Tracheal epithelial cell (primary cell): ENCODE measurements at places on chromosomes 1 and 21. TPM values are rescaled to one million over a fixed set of nuclear protein-coding genes. Genes with fewer than 3 reads are reported as not detected.

The PLA2G2F gene
- 0.24 TPM in 1 of 2 replicates, not detected in the other for total RNA-seq

The PTAFR gene
- 7.5 and 8.7 TPM in 2 replicates for total RNA-seq

The PGBD5 gene
- total RNA-seq = under 0.01 and 15.2 TPM in 2 replicates

The FAM151A gene
- total RNA-seq = not detected in 2 replicates
